T-helper 17 cell (primary cell): ENCODE measurements at places on chromosomes 1 and 21.

- no peak for DNase-seq
Measured at GRCh38 chr21:41597227-41597626, 89.3 kb upstream of the TMPRSS2 start.

- no peak for DNase-seq
Measured at GRCh38 chr1:185895208-185895900, 161.2 kb downstream of the HMCN1 start.

DNA sequence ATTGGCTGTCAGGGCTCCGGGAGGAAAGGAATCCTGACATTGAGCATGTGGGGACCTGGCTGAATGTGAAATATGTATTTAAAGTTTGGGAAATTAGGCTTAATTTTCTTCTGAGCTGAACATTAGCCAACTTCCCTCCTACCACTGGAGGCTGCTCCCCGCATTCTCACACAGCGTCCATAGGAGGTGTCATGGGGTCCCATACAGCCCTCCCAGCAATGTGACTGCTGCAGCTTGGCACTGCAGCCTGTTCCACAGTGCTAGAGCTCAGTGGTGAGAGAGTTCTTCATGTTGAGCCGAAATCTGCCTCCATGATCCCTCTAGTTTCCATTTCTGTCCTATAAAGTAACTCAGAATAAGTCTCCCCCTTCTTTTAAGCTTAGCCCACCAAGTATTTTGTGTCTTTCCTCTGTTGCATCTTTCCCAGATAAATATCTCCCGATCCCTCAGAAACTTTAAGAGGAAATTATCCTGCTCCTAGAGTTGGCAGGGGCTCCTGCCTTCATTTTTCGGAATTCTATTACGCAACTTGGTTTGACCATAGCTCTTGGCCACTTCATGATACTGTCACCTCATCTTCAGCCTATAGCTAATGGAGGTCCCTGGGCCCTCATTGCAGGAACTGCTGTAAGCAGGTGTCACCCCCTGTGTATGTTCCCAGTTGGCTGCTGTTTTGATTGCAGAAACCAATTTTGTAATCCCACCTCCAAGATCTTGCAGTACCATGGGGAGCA is 2.0 kb downstream of the FCRL6 start:
- no peak for DNase-seq

- no peak for DNase-seq
Measured at GRCh38 chr1:43370564-43370963, 2.8 kb upstream of the ELOVL1 start.

DNA sequence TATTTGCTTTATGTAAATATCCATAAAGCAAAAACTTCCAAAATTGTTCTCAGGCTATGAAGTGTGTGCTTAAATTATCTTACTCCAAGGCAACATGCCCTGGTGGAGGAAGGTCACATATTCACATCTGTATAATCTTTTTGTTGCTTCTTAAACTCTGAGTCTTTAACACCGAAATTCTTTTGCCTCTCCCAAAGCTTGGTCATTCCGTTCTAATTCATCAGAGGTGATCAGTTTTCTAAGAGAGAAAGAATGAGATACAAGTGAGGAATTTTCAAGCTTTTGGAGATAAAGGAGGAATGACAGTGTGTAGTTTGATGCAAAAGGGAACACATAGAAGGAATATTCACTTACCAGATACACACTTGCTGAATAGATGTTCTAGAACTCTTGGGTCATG is 561.7 kb downstream of the LTN1 start:
- DNase-seq: no peak

GRCh38 chr1:167764458-167765330 is 42.9 kb downstream of the MPZL1 start:
- DNase-seq: no peak

DNA sequence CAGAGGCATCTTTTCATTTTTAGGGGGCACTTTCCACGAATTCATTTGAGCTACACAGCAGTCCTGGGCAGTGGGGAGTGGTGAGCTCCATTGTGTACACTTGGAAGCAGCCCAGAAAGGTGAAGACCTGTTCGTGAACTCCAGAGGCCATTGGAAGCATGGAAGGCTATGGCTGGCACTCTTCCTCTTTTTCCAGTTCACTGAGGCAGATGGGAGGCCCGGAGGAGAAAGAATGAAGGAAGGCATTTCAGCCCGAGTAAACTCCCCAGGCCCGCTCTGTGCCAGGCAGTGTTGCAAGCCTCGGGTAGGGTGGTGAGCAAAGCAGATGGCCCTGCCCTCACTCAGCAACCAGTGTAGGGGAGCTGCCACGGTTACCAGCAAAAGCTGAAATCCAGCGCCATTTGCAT is 673 bp upstream of the DHCR24 start:
- DNase-seq: no peak
